Mucosa of gallbladder (tissue), 1 donor: ENCODE measurements at places on chromosomes 7 and 10. TPM values are rescaled to one million over a fixed set of nuclear protein-coding genes. Genes with fewer than 3 reads are reported as not detected.

- no peak for DNase-seq
Measured at GRCh38 chr10:17527514-17528146, 73.2 kb upstream of the ST8SIA6 start.

DNA sequence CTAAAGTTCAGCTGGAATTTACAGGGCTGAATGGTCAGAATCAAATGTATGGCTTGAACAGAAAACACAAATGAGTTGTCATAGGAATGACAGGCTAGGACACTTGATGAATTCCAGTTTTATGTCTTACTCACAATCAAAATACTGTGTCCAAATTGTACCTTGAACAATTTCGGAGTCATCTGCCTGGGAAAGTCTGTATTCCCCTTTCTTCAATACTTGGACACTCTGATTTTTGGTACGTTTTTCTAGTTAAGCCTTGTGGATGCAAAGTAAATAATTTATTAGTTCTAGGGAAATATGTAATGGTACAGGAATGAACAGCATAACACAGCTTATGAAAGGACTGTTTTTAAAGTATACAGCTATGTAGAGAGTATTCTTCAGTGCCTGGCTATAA, 100.4 kb downstream of the ITGB8 start:
- DNase-seq, result no peak

Gene REEP3
- total RNA-seq, result 53.4 TPM

Gene PNLIP
- 5.4 TPM for total RNA-seq

- DNase-seq, result no peak
Measured at GRCh38 chr10:42242135-42242805, 396.1 kb downstream of the ZNF33B start.

- no peak for DNase-seq
Measured at GRCh38 chr10:98339799-98340198, 71.8 kb upstream of the LOXL4 start.

GRCh38 chr7:81845744-81846241, 75.9 kb upstream of the HGF start:
- no peak for DNase-seq

GRCh38 chr10:14118953-14119352, 211.8 kb downstream of the FRMD4A start:
- no peak for DNase-seq

Gene ELN
- total RNA-seq, result 70.3 TPM
